ENCODE measurements at places on chromosomes 6 and 20. TPM values are rescaled to one million over a fixed set of nuclear protein-coding genes. Genes with fewer than 3 reads are reported as not detected.
A peak's percentile ranks its signal among the peaks of the same experiment; 100 is the strongest.

The DLK2 gene
- 24.8 TPM for total RNA-seq

The HRH3 gene
- not detected for total RNA-seq

GRCh38 chr6:79373880-79374279 lies 139.4 kb upstream of the HMGN3 start:
- no peaks in the 10 kb centered on the region for H3K4me1 ChIP-seq
- H3K27ac ChIP-seq, result no peak overlapping the region
- no peak for DNase-seq
- H3K36me3 ChIP-seq, result no peaks in the 10 kb centered on the region
- H3K4me3 ChIP-seq, result no peak overlapping the region
- H3K27me3 ChIP-seq, result no peaks in the 10 kb centered on the region

- no peak overlapping the region for H3K4me3 ChIP-seq
- no peak for DNase-seq
- peaks cover 83% of the 10 kb centered on the region for H3K4me1 ChIP-seq
- no peaks in the 10 kb centered on the region for H3K36me3 ChIP-seq
- peak overlapping the region; percentile 85 for H3K27ac ChIP-seq
Measured at GRCh38 chr20:47799116-47799715, 13.9 kb upstream of the SULF2 start.

DNA sequence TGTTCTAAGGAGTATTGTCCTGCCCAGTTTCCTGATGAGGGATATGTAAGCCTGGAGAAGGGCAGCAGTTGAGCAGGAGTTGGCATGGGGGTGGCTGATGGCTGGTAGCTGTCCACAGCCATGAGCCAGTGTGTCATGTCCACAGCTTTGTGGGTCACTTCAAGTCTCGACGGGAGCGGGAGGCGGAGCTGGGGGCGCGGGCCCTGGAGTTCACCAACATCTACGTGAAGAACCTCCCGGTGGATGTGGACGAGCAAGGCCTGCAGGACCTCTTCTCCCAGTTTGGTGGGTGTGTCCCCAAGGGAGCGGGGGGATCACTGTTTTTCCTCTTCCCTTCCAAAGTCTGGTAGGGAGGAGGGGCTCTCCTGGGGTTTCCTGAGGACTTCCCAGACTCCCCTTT lies 8.9 kb downstream of the PABPC1L start:
- no peaks in the 10 kb centered on the region for H3K27me3 ChIP-seq
- no peaks in the 10 kb centered on the region for H3K4me1 ChIP-seq
- H3K27ac ChIP-seq, result no peak overlapping the region
- H3K36me3 ChIP-seq, result peaks cover 25% of the 10 kb centered on the region

DNA sequence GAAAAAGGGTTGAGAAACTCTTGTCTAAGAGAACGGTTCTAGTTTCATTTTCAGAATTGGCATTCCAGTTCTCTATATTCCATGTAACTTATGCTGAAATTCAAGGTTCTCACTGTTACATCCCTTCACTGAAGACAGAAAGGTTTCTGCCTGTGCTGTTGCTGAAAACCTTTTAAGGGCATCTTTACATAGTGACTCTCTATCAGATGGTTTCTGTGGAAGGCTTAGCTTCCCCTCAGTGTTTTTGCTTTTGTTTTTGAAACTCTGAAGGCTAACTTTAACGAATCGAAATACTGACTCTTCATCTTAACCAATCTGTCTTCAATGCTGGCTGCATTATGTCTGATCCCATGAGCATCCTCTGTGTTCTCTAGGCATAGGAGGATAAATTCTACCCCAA lies 1286.2 kb upstream of the EYS start:
- DNase-seq, result no peak
- no peaks in the 10 kb centered on the region for H3K27me3 ChIP-seq
- no peak overlapping the region for H3K4me3 ChIP-seq
- H3K27ac ChIP-seq, result no peak overlapping the region
- H3K4me1 ChIP-seq, result no peaks in the 10 kb centered on the region

DNA sequence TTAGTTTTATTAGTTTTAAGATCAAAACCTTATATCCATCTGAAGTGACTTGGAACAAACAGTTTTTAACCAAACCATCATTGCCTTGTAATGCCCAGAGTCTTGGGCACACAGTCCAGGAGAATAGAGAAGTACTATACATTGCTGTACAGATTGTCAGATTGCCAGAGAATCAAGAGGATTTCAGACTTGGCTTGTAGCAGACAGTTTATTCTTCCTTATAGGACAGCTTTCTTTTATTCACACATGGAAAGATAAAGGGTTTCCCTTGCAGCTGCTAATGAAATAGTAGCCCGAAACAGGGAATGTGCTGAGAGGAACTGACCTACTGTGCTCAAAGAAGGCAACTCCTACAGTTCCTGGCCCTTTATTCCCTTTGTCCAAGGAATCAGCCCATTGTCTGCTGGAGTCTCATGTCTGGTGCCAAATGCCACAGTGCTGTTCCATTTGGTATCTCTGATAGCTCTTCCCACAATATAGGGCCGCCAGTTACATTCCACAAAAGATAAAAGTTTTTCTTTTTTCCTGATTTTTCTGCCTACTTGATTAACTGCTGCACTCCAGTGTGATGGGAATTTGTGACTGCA lies 30.6 kb downstream of the DCBLD1 start:
- DNase-seq, result no peak
- H3K27me3 ChIP-seq, result no peaks in the 10 kb centered on the region
- no peak overlapping the region for H3K4me3 ChIP-seq
- H3K4me1 ChIP-seq, result no peaks in the 10 kb centered on the region
- peaks cover 8% of the 10 kb centered on the region for H3K36me3 ChIP-seq

- H3K27ac ChIP-seq, result no peak overlapping the region
- no peaks in the 10 kb centered on the region for H3K36me3 ChIP-seq
- H3K4me1 ChIP-seq, result no peaks in the 10 kb centered on the region
- H3K27me3 ChIP-seq, result no peaks in the 10 kb centered on the region
- H3K4me3 ChIP-seq, result no peak overlapping the region
Measured at GRCh38 chr6:84902354-84902928, 138.0 kb upstream of the TBX18 start.

- no peak overlapping the region for H3K4me3 ChIP-seq
- no peaks in the 10 kb centered on the region for H3K4me1 ChIP-seq
- no peaks in the 10 kb centered on the region for H3K27me3 ChIP-seq
- H3K27ac ChIP-seq, result no peak overlapping the region
Measured at GRCh38 chr6:34982424-34982852, 93.4 kb downstream of the ANKS1A start.

The MAK gene
- 0.19 TPM for total RNA-seq

The CST4 gene
- total RNA-seq, result not detected

The BMP2 gene
- 3.5 TPM for total RNA-seq

DNA sequence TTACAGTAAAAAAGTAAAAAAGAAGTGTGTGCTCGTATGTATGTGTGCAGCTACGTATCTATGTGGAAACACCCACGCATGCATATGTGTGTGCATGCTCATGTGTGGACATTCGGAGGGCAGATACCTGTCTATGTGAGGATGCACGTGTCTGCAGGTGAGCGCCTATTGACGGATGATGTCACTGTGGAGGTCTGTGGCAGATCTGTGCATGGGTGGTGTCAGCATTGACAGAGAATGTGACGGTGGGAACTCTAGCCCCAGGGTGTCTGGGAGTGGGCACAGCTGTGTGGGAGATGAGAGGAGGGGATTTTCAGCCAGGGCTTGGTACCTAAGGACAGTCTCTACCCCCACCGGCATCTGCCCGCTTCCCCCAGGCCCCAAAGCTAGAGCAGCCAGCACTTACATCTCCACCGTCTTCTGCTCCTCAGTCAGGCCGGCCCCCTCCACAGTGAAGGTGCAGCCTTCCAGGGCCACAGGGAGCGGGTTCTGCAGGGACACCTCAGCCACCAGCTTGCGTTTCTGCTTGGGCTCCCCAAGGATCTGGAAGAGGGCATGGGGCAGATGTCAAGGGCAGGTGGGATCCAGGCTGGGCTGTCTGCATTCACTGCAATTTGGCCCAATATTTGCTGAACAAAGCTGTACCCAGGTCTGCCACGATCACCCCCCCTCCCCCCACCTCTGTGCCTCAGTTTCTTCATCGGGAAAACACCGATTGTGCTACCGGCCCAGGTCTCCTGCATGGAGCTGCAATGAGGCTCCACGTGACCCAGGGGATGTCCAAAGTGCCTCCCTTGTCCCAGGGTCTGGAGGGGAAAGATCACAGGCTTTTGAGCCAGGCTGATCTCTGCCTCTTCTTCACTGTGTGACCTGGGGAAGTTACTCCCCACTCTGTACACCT lies 34.1 kb downstream of the TGM2 start:
- H3K27ac ChIP-seq, result no peak overlapping the region
- peaks cover 7% of the 10 kb centered on the region for H3K27me3 ChIP-seq
- DNase-seq, result no peak
- no peaks in the 10 kb centered on the region for H3K36me3 ChIP-seq
- H3K4me1 ChIP-seq, result peaks cover 12% of the 10 kb centered on the region

The SYCP2L gene
- total RNA-seq, result 1.3 TPM

DNA sequence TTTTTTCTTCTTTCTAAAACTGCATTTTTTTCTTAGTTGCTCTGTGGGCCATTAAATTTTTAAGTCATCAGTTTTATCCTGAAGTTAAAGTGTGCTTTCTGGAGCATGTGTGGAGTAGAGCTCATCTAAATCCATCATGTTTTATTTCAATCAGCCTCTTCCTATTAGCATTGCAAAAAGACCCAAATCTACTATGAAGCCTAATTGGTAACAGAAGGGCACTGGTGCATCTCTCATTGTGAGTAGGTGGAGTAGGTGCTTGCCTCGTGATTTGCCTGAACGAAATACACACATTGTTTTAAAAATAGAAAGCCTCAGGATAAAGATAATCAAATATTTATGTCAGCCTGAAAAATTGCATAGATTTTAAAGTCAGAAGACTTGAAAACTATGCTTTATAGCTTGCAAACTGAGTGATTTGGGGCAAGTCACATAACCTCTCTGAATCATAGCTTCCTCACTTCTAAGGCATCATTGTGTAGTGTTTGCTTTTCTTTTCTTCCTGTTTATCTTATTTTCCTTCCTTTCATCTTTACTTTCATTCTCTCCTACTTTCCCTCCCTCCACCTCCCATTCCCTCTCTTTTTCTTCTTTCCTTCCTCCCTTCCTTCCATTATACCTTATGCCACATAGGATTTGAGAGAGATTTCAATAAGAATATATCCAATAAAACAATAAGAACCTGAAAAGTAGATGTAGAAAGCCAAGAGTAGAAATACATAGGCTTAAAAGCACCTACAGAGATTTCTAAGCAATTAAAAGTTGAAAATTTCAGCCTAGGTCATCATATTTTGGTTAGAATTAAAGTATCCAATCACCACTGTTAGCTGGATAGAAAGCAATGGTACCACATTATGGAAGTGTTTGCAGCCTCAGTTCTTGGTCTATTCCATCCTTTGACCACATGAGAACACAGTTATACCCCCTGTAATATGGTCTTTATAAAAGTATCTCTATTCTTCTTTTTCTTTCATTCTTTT lies 49.6 kb upstream of the RNF146 start:
- no peaks in the 10 kb centered on the region for H3K27me3 ChIP-seq
- DNase-seq, result no peak
- no peak overlapping the region for H3K27ac ChIP-seq
- no peak overlapping the region for H3K4me3 ChIP-seq
- H3K36me3 ChIP-seq, result no peaks in the 10 kb centered on the region

Measured in esophagus squamous epithelium (tissue), 5 donors.